T-helper 2 cell treated with Interferon-gamma antibody and Interleukin-4, amounts not matched to agents 5 μg/mL and 100 μg/mL, for 36 hours (primary cell): ENCODE measurements at places on chromosomes 3 and 15.
A peak's percentile ranks its signal among the peaks of the same experiment; 100 is the strongest.

DNA sequence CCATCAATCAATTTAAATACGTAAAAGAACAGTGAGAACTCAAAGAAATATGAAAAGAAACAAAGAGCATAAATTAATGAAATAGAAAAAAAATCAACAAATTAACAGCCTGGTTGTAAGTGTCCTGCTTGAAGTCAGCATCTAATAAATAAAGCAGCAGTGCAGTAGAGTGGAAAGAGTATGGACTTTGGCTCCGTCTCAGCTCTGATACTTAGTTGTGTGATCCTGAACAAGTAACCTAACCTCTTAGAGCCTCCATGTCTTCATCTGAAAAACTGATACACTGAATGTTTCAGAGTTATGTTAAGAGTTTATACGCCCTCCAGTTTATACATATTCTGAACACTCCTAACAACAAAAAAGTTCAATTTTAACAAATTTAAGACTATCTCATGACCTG is 44.6 kb downstream of the TFDP2 start:
- DNase-seq, result no peak

DNA sequence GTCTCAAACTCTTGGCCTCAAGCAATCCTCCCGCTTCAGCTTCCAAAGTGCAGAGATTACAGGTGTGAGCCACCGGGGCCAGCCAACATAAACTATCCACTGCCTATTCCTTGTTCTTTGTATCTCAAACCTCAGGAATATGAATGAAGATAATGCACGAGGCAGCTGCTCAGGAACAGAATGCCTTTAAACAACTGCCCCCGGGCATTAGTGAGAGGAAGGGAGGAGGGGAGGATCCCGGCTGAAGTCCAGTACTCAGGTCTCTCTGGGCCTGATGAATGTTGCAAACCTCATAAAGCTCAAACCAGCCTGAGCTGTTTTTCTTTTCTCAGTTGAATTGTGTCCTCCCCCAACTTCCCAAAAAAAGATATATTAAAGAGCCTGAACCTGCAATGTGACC is 26.9 kb upstream of the MTMR14 start:
- no peak for DNase-seq

DNA sequence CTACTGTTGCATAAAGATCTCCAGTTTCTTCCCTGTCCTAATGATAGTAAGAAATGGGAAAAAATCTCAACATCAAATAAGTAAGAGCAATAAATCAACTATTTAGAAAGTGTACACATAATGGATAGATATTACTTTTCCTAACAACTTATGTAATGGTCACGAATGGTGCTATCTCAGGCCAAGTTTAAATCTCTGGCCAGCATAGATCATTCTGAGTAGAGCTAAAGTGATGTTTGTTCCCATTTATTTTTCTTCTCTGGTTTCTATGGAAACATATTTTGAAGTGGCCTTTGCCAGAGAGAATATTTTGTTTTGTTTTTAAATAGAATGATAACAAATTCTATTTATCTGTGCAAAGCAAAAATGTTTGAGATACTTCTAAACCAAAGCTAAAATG is 249.7 kb upstream of the TTC14 start:
- DNase-seq, result no peak

DNA sequence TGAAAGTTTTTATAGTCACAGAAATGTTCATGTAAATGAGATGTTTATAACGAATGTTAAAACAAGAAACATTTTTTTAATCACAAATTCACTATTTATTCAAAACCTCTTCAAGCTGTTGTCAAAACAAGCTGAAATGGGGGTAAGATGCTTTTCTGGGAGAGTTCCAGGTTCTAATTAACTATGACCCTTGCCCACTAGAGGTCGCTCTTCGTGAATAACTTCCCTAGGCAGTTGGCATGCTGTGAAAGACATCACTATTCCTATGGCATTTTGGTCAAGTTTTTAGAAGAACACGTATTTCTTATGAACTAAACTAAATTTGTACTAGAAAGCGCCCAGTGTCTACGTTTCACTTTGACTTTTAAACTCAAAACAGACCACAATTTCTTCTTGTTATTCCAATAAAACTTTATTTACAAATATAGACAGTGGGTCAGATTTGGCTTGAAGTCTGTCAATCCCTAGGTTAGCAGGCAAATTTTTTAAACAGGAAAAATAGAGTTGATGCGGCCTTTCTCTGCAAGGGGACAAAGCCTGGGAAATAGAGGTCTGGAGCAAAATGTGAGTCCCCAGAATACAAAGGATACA is 62.8 kb upstream of the CMTM8 start:
- peak; percentile 29 for DNase-seq

GRCh38 chr3:156388497-156389448 is 166.1 kb downstream of the SSR3 start:
- no peak for DNase-seq

GRCh38 chr3:141643391-141643790 is 94.7 kb upstream of the RNF7 start:
- DNase-seq, result no peak

DNA sequence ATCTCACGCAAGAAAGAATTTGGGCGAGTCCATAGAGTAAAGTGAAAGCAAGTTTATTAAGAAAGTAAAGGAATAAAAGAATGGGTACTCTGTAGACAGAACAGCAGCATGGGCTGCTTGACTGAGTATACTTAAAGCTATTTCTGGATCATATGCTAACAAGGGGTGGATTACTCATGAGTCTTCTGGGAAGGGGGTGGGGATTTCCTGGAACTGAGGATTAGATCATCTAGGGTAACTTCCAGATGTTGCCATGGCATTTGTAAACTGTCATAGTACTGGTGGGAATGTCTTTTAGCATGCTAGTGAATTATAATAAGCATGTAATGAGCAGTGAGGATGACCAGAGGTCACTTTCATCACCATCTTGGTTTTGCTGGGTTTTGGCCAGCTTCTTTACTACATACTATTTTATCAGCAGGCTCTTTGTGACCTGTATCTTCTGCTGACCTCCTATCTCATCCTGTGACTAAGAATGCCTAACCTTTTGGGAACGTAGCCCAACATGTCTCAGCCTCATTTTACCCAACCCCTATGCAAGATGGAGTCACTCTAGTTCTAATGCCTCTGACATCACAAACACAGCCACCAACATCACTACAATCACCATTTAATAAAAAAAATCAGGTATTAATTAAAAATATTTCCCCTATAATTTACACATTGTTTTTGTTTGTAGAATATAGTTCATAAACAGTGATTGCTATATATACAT is 890.7 kb upstream of the EPHA6 start:
- DNase-seq, result no peak

DNA sequence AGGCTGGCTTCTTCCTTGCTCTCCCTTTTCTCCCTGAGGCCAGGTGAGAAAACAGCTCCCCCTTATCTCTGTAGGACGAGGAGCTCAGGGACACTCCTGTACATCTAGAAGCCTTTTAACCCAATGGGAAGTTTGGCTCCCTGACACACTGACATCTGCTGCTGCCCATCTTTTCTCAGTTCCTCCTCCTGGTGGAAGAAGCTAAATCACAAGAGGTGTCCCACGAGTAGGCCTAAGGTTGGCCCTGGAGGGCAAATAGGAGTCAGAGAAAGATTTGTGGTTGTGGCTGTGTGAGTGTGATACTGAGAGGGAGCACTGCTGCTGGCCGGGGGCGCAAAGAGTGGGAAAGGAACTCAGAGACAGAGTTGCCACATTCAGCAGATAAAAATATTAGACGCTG is 49.5 kb downstream of the ARHGAP31 start:
- no peak for DNase-seq

DNA sequence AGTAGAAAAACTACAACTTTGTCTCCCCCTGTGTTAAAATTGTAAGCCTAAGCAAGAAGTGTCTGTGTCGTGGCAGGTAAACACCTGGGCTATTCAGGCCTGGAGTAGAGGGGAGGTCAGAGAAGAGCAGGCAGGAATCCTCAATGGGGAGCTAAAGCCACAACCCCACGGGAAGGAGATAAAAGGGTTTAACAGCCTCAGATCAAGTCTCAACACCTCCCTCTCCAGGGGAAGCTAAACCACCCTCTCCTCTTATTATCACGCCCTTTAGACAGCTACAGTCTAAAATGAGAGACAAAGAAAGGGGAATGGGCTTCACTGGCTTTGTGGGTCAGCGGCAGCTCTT is 11.6 kb downstream of the ETV5 start:
- no peak for DNase-seq

GRCh38 chr3:21447476-21448151 is 303.4 kb downstream of the ZNF385D start:
- no peak for DNase-seq
